Pulmonary artery endothelial cell (primary cell): ENCODE measurements at places on chromosomes 3 and 15.

DNA sequence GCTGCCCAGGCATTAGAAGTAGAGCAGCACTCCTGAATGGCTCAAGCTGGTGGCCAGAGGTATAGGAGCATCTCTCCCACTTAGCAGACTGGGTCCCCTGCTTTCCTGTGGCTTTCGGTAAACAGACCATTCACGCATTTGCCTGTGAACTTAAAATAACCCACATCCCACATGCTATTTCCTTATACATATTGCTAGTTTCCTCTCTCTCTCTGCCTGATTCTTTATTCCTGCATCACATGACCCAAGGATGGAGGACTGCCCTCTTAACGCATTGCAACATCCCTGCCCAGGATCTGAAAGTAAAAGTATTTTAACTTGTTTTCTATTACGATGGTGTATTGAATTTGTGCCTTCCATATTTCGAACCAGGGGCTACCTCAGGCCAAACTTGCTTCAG, 43.4 kb upstream of the NLGN1 start:
- DNase-seq, result no peak

DNA sequence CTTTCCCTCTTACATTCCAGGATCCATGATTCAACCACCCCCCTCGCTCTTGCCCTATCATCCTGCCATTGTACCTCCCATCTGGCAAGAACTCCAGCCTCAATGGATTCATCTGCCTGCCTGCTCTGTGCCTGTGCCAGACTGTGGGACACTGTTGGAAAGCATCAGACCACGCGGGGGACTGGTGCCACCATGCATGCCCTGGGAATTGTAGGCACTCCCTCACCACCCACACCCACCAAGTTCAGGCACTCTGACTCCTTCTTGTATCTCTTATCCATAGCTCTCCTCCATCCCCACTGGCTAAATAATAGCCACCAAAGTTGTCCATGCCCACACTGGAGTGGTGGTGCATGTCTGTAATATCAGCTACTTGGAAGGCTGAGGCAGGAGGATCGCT, 143.8 kb downstream of the TPRA1 start:
- no peak for DNase-seq

DNA sequence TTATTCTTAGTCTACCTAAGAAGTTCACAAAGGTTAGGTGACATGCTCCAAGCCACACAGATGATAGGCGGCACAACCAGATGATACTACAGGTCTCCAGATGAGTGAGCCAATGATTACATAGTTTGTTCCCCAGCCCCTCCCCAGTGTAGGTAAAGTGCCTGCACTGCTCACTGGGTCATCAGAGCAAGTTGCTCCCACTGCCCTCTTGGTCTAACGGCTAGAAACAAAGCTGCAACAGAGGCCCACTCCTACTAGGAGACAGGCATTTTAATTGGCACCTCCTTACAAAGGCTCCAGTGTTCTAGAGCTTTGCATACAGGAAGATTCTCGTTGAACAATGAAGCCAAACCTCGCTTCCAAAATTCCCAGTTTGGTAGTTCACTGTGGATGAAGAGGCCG, 47.3 kb downstream of the TMEM44 start:
- no peak for DNase-seq

DNA sequence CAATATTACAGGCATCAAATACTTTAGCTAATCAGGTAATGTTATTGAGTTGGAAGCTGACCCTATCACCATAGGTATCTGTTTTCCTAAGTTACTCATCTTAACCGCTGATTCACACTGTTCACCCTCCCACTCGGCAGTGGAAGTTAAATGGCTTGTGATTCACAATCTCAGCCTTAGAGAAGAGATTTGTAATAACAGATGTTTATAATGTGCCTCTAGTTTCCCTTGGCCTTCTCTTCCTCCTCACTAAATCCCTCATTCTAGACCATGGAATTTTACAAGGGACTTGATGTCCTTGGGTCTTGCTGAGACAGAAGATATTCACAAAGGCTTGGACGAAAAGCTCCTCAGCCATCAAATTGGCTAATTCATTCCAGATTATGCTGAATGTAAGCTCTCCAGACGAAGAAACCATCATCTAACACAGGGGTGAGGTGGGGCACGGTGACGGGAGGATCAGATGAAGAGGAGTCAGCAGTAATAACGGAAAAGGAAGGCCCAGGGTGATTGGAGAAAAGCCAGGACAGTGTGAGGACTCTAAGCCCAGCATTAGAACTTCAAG, 931.7 kb downstream of the MCTP2 start:
- no peak for DNase-seq

DNA sequence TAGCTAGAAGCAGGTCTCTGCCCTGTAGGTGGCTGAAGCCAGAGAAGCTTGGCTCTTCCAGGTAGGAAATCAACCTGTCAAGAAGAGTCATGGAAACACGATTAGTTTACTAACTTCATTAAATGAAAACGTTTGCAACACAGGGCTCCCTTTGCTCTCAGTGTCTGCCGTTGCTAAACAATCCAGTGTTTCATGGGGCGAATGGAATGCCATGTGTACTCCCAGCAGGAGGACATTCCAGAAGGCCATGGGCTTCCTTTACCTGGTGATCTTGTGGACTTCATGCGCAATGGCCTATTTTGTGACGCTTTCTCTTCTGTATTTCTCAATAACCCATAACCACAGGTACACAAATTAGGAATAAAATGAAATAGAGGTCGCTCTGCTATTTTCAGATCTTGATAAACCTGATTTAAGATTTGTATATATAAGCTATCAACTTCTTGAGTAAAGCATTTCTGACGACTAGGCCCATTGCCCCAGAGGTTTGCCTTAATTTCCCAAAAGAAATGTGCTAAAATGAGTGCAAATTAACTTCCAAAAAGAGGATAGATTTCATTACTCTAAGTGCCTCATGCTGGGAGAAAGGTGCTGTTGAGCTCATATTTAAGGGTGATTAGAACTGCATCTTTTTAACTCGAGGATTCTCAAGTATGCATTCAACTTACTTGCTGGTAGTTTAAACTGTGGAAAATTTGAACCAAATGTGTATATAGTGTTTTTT, 171.0 kb downstream of the EPHA3 start:
- no peak for DNase-seq

DNA sequence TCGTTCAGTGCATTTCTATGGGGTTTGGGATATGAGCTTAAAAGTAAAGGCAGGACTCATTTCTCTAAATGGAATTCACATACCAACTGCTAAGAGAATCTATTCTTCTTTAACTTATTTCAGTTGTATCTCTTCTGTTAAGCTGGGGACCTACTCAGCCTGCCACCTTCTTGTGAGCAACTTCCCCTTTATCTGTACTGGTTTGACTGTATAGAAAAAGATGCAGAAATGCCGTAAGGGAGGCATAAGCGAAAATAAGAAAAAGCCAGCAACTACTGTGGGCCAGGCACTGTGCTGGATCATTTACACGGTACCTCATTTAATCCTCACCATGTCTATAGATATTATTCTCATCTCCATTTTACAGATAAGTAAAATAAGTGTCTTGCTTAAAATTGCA, 38.4 kb downstream of the RBMS3 start:
- DNase-seq, result no peak

DNA sequence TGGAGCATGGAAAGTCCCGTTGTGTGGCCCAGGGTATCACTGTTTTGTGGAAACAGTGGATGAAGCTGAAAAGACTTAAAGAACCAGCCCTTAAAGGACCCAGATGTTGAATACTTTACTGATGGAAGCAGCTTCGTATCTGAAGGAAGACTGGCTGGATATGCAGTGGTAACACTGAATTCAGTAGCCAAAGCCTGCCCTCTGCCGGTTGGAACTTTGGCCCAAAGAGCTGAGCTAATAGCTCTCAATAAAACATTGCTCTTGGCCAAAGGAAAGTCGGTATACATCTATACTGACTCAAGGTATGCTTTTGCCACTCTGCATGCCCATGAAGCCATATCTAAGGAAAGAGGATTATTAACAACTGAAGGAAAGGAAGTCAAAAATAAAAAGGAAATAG, 885.4 kb downstream of the PDCD6IP start:
- no peak for DNase-seq

DNA sequence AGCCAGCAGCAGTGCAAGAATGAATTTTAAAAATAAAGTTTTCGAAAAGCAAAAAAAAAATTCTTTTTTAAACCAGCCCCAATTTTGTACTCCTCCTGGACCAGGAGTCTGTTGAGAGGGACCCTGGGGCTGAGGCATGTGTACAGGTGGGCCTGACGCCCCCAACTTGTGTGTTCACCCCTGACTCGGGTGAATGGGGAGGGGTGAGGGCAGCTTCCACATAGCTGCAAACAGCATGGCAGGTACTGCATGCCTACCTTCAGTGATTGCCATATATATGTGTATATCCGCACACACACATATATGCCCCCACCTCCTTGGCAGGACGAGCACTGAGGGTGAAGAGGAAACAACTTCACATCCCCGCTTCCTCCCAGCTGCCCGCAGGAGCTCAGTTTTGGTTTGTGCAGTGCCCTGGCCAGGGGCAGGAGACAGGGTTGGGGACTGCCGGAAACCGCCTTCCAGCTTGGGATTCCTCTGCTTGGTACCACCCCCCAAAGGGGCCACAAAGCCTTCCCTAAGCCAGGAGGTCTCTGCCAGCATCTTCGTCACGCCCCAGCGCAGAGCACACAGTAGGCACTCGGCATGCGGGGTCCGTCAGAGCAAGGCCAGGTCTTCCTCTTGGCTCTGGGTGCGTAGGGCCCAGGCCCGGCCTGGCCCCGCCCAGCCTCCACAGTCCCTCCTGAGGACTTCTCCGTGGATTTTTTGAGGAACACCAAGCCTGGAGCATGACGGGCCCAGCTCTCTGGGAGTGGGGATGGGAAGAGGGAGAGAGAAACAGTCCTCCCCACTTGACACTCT, 61.8 kb upstream of the RPL32 start:
- DNase-seq, result no peak

GRCh38 chr15:82018201-82018600, 27.6 kb downstream of the MEX3B start:
- no peak for DNase-seq

- no peak for DNase-seq
These were observed 279.6 kb downstream of the SQOR start for GRCh38 chr15:45914425-45914824.

DNA sequence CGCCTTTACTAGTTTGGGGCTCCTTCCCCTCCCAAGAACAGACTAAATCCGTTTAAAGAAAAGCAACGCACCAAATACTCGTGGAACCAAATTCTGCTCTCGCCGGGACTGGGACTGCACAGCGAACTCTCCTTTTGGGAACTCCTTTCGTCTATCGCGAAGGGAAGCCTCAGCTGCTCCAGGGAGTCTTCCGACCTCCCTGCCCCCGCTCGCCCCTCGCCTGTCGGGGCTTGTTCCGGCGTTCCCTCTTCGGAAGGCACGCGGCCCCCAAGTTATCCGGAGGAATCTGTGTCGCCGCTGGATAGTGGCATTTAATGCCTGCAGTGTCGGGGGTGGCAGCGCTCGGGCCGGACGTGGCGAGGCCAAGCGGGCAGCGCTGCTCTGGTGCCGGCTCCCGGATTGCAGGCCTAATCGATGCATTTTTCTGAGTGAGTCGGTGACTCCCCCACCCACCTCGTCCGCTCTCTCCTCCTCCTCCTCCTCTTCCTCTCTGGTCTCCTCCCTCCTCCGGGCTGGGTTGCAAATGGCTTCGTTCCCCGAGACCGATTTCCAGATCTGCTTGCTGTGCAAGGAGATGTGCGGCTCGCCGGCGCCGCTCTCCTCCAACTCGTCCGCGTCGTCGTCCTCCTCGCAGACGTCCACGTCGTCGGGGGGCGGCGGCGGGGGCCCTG, at the start of gene TRIM71:
TSS of gene TRIM71 (plus strand) at position 440 of the 671 bp plus-strand sequence. CDS start at position 524, 84 bp downstream.
- DNase-seq, result no peak

DNA sequence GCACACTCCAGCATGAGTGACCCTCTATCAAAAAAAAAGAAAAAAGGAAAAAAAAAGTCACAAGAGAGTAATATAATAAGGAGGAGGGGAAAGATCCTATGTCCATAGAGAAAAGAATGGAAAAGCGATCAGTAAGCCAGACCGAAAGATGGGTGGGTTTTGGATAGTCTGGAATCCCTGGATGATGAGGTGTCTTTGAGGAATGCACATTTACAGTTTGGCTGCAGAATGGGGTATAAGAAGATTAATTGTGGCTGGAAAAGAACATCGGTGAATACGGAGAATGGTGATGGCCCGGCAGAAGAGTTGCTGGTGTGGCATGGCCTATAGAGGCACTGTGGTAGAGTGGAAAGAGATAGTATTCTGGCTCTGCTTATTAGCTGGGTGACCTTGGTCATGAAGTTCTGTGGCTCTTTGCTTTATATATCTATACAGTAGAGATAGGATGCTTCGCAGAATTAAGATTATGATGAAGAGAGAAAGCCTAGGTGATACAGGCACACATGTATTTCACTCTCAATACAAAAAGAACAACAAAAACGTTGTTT, 187.9 kb downstream of the AKAP13 start:
- DNase-seq, result no peak

- no peak for DNase-seq
These were observed 242.6 kb upstream of the AGTR1 start for GRCh38 chr3:148455098-148455497.

GRCh38 chr3:194137008-194137505, 1.1 kb downstream of the HES1 start:
- DNase-seq, result no peak

DNA sequence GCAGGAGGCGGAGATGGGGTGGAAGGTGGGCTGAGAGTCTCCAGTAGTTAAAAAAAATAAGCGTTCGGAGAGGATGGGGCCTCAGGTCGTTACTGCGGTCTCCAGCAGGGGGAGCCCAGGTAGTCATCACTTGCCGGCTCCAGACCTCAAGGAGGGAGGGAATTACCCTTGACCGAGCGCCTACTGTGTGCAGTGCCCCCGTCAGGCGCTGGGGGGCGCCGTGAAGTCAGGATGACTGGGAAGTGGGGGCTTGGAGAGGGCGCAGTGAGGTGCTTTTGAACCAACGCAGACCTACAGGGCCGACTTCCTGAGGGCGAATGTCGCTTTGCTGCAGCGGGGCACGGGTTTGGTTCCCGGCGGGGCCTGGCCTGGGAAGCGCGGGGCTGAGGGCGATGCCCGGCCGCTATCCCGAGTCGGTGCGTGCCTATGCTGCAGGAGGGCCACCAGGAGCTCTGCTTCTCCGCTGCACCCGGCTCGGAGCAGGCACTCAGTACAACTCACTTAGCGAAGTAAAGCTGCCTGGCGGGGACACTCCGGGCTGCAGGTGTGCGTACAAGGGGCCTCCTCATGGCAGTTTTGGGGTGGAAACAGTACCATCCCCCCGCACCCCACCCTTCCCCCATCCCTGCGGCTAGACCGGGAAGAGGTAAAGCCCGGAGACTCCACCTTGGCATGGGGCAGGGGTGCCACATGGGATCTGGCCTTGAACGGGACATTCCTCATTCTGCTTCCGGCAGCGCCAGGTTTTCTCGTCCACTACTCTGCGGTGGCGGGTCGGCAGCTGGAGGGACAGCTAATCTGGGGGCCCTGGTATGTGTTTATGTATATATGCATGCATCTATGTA, 79.8 kb downstream of the RHCG start:
- DNase-seq, result peak; percentile 19

- DNase-seq, result no peak
These were observed 51.1 kb upstream of the CHD2 start for GRCh38 chr15:92848852-92849598.
